ENCODE measurements at places on chromosomes 6 and 20.

DNA sequence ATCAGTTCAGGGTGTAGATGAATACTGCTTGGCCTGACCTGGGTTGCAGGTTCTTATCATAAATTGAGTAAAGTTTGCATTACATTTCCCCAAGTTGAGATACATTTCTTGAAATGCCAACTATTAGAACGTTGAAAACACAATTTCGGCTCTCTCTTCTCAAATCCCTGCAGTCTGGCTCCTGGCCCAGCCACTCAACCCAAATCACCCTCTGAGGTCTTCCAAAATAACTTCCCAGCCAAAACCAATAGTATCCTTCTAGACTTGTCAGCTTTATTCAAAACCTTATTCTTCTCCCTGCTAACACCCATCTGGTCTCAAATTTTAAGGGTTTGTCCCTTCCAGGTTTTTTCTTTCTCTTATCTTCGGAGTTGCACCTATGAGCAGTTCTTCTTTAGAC is 263.6 kb downstream of the EYA4 start:
- no peaks in the 10 kb centered on the region for H3K36me3 ChIP-seq
- no peaks in the 10 kb centered on the region for H3K27me3 ChIP-seq
- no peak overlapping the region for H3K4me3 ChIP-seq
- no peak overlapping the region for H3K27ac ChIP-seq

DNA sequence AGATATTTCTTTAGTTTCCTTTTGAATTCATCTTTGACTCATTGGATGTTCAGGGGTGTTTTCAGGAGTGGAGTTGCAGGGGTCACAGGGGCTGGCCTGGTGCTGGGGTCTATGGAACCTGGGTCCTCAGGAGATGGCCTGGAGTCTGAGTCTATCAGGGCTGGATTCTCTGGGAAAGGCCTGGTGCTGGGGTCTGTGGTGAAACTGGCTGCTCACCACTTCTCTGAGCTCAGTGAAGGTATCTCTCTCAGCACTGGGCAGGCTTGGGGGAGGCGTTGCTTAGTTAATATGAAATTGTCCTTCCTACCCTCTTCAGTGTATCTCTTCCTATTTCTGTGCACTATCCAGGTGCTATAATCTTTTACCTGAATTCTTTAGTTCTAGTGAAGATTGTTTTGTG is 83.1 kb upstream of the SLC24A3 start:
- peaks cover 34% of the 10 kb centered on the region for H3K4me1 ChIP-seq
- no peak for DNase-seq
- no peak overlapping the region for H3K4me3 ChIP-seq
- H3K36me3 ChIP-seq: no peaks in the 10 kb centered on the region

DNA sequence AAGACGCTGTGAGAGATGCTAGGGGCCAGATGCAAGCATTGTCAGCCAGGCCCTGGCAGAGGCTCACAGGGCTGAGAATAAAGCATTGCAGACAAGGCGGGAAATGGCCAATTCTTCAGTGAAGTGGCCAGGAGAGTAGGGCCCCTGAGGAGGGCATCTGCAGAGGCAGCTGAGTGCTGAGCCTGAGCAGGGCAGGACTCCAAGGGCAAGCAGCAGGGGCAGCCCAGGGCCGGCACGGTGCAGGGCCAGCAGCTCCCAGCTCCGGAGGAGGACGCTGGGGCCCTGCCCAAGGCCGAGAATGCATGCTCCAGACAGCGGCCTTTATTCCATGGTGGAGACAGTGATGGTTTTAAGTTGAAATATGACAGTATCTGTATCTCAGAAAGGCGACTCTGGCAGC is 305.5 kb downstream of the FOXC1 start:
- H3K4me3 ChIP-seq: no peak overlapping the region
- H3K36me3 ChIP-seq: no peaks in the 10 kb centered on the region
- H3K27ac ChIP-seq: no peak overlapping the region
- H3K4me1 ChIP-seq: no peaks in the 10 kb centered on the region

- no peak overlapping the region for H3K27ac ChIP-seq
- H3K4me1 ChIP-seq: peaks cover 60% of the 10 kb centered on the region
- no peak overlapping the region for H3K4me3 ChIP-seq
- no peaks in the 10 kb centered on the region for H3K27me3 ChIP-seq
- no peak for DNase-seq
- H3K36me3 ChIP-seq: no peaks in the 10 kb centered on the region
Observed at GRCh38 chr20:49701241-49701790, 12.4 kb downstream of the B4GALT5 start.

Data from sigmoid colon (tissue), 7 donors.